ENCODE measurements at places on chromosomes 7 and 10.
A peak's percentile ranks its signal among the peaks of the same experiment; 100 is the strongest.

DNA sequence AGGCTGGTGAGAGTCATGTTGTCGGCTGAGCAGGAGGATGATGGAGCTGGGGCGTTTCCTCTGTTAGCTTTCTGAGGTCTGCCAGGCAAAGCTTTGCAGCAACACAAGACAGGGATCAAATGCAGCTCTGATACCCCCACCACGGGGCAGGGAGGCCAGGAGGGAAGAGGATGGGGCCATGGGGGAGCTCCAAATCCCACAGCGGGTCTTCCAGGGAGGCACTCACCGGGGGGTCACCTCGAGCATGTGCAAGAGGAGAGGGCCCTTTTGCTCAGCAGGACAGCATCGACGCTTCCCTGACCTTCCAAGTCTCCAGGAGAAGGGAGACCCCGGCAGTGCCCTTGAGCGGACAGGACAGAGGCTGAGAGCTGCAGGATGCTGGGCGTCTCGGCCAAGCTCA is 127.5 kb downstream of the WDR37 start:
- H3K27me3 ChIP-seq: peaks cover 49% of the 10 kb centered on the region
- H3K4me1 ChIP-seq: peaks cover 5% of the 10 kb centered on the region
- no peaks in the 10 kb centered on the region for H3K36me3 ChIP-seq
- no peak for DNase-seq
- H3K27ac ChIP-seq: no peak overlapping the region

GRCh38 chr10:98006266-98006665 is 24.2 kb downstream of the CRTAC1 start:
- H3K36me3 ChIP-seq: no peaks in the 10 kb centered on the region
- peaks cover 39% of the 10 kb centered on the region for H3K27me3 ChIP-seq
- DNase-seq: no peak
- H3K27ac ChIP-seq: no peak overlapping the region

GRCh38 chr10:62959553-62959952 is 143.4 kb upstream of the EGR2 start:
- H3K36me3 ChIP-seq: peaks cover 1% of the 10 kb centered on the region
- H3K27ac ChIP-seq: no peak overlapping the region
- H3K4me1 ChIP-seq: no peaks in the 10 kb centered on the region

- H3K4me3 ChIP-seq: no peak overlapping the region
- no peaks in the 10 kb centered on the region for H3K36me3 ChIP-seq
- H3K4me1 ChIP-seq: no peaks in the 10 kb centered on the region
These were observed 145.5 kb downstream of the PTEN start for GRCh38 chr10:88008866-88009470.

GRCh38 chr7:45459476-45459875 is 114.7 kb upstream of the ADCY1 start:
- H3K36me3 ChIP-seq: no peaks in the 10 kb centered on the region
- peaks cover 33% of the 10 kb centered on the region for H3K27me3 ChIP-seq
- H3K4me3 ChIP-seq: no peak overlapping the region
- no peak for DNase-seq
- H3K4me1 ChIP-seq: no peaks in the 10 kb centered on the region
- H3K27ac ChIP-seq: no peak overlapping the region

- peaks cover 38% of the 10 kb centered on the region for H3K4me1 ChIP-seq
- DNase-seq: peak; percentile 40
- H3K4me3 ChIP-seq: peak overlapping the region; percentile 94
- no peaks in the 10 kb centered on the region for H3K27me3 ChIP-seq
These were observed 989 bp downstream of the SRPK2 start for GRCh38 chr7:105387508-105388355.

GRCh38 chr10:63819753-63820329 is 298.6 kb downstream of the REEP3 start:
- no peak for DNase-seq
- H3K27ac ChIP-seq: no peak overlapping the region
- H3K36me3 ChIP-seq: no peaks in the 10 kb centered on the region
- H3K4me1 ChIP-seq: no peaks in the 10 kb centered on the region
- H3K4me3 ChIP-seq: no peak overlapping the region

- DNase-seq: no peak
- peaks cover 7% of the 10 kb centered on the region for H3K36me3 ChIP-seq
- peaks cover 28% of the 10 kb centered on the region for H3K27me3 ChIP-seq
These were observed 597 bp downstream of the ZNF277 start for GRCh38 chr7:112206991-112207592.

DNA sequence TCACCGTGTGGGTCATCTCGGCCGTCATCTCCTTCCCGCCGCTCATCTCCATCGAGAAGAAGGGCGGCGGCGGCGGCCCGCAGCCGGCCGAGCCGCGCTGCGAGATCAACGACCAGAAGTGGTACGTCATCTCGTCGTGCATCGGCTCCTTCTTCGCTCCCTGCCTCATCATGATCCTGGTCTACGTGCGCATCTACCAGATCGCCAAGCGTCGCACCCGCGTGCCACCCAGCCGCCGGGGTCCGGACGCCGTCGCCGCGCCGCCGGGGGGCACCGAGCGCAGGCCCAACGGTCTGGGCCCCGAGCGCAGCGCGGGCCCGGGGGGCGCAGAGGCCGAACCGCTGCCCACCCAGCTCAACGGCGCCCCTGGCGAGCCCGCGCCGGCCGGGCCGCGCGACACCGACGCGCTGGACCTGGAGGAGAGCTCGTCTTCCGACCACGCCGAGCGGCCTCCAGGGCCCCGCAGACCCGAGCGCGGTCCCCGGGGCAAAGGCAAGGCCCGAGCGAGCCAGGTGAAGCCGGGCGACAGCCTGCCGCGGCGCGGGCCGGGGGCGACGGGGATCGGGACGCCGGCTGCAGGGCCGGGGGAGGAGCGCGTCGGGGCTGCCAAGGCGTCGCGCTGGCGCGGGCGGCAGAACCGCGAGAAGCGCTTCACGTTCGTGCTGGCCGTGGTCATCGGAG is 1.8 kb downstream of the ADRA2A start:
- peaks cover 4% of the 10 kb centered on the region for H3K36me3 ChIP-seq
- peaks cover 23% of the 10 kb centered on the region for H3K4me1 ChIP-seq
- H3K27ac ChIP-seq: no peak overlapping the region
- DNase-seq: no peak
- H3K27me3 ChIP-seq: peaks cover 63% of the 10 kb centered on the region

GRCh38 chr7:149156898-149157297 is 9.6 kb downstream of the ZNF398 start:
- H3K27ac ChIP-seq: no peak overlapping the region
- peaks cover 29% of the 10 kb centered on the region for H3K4me1 ChIP-seq
- DNase-seq: no peak
- no peak overlapping the region for H3K4me3 ChIP-seq
- H3K36me3 ChIP-seq: peaks cover 46% of the 10 kb centered on the region

DNA sequence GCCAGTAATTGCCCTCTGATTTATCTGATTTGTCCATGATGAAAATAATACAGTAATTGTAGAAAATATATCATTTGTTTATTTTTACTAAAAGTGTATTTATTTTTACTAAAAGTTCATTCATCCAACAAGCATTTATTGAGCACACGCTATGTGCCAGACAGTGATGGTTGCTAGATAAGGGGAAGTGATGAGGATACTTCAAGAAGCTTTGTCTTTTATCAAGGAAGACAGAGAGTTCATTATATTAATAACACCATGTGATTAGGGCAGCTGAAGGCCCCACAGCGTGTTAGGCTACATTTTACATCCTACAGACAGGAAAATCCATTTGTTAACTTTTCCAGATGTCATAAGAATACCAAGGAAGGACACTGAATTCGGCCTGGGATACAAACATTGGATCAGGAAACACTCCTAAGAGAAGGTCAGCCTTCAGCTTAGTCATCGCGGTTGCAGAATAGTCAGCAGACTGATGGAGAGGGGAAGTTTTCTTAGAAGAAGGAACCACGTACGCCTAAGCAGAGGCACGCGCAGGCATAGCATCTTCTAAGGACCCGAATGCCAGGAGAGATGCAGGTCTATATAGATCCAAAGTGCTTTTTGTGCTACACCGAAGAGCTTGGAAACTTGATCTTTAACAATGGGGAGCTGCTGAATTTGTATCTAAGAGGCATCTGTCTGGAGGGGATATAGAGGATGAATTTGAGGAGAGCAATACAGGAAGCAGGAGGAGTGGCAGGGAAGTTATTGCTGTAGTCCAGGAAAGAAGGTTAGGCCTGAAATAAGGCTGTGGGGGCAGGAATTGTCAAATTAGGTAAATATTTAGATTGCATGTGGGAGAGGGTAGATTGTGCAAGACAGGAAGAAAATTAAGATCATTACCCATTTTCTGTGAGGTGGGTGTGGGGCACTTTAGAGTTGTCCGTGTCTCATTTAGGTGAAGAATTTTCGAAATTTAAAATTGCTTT is 85.7 kb downstream of the LRGUK start:
- H3K36me3 ChIP-seq: no peaks in the 10 kb centered on the region
- H3K4me3 ChIP-seq: no peak overlapping the region
- H3K27me3 ChIP-seq: peaks cover 44% of the 10 kb centered on the region
- H3K27ac ChIP-seq: no peak overlapping the region

DNA sequence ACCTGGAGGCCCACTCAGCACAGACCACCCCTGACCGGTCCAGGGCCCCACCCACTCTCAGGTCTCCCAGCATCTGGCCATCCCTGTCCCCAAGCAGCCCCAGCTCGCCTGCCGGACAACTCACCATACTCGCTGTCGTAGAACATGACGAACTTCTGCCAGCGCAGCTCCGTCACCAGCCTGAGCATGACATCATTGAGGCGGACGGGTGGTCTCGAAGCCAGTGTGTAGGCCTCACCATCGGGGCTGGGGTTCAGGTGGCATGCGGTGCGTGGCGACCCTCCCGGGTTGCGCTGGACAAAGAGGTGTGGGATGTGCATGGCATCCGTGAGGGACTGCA is 160.4 kb downstream of the GRID1 start:
- no peak overlapping the region for H3K27ac ChIP-seq
- no peaks in the 10 kb centered on the region for H3K36me3 ChIP-seq
- no peaks in the 10 kb centered on the region for H3K4me1 ChIP-seq
- H3K4me3 ChIP-seq: no peak overlapping the region

GRCh38 chr10:31590023-31590800 is 271.2 kb downstream of the ZEB1 start:
- H3K36me3 ChIP-seq: peaks cover 2% of the 10 kb centered on the region
- no peak overlapping the region for H3K4me3 ChIP-seq
- H3K27ac ChIP-seq: no peak overlapping the region
- DNase-seq: no peak
- H3K27me3 ChIP-seq: peaks cover 55% of the 10 kb centered on the region

DNA sequence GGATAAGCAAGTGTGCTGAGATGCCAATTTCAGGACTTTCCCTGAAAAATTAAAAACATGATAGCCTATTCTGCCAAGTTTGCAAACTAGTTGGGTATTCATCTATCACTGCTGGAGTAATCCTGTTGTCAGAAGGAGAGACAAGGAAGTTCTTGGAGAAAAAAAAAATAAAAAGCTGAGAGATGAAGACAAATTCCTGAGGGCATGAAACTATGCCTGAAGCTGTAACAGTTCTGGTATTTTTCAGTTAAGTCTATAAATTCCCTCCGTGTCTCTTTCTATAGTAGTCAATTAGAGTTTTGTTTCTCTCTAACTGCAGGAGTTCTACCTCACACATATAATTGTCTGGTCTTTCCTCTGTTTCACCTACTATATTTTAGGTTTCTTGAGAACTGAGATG is 95.7 kb downstream of the DGKB start:
- no peaks in the 10 kb centered on the region for H3K36me3 ChIP-seq
- H3K27ac ChIP-seq: no peak overlapping the region
- no peak overlapping the region for H3K4me3 ChIP-seq
- DNase-seq: no peak

DNA sequence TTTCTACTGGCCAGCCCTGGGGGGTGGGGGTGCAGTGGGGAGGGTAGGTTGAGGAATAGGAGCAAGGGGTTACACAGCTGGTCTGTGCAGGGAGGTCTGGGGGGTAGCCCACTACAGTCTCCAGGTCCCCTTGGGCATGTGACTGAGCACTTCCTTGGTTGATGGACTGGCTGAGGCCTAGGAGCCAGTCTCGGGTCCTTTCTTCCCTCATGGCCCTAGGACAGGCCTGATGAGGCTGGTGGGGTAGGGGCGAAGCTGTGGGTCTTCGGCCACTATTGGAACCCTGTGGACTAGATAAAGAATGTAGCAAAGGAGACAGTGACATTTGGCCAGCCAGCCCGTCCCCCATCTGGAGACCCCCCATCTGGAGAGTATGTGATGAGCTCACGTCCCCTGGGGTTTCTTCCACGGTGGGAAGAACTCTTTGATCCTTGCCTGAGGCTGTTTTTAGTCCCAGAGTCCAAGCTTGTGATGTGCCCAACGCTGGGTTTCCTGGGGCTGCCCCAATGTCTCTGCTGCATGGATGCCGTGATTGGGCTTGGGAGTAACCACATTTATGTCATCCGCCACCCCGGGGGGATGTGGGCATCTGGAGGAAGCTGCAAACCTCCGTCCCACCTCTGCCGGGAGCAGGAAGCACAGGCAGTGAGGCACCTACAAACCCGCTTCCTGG is 20.7 kb downstream of the FAM241B start:
- DNase-seq: no peak
- no peak overlapping the region for H3K27ac ChIP-seq
- peaks cover 22% of the 10 kb centered on the region for H3K27me3 ChIP-seq
- no peaks in the 10 kb centered on the region for H3K36me3 ChIP-seq
- H3K4me1 ChIP-seq: peaks cover 15% of the 10 kb centered on the region

- DNase-seq: no peak
- no peak overlapping the region for H3K4me3 ChIP-seq
- peaks cover 6% of the 10 kb centered on the region for H3K36me3 ChIP-seq
- no peak overlapping the region for H3K27ac ChIP-seq
- H3K4me1 ChIP-seq: peaks cover 17% of the 10 kb centered on the region
These were observed 39.5 kb downstream of the ERCC6 start for GRCh38 chr10:49499305-49499851.

- DNase-seq: no peak
- H3K36me3 ChIP-seq: peaks cover 37% of the 10 kb centered on the region
- no peak overlapping the region for H3K27ac ChIP-seq
- no peak overlapping the region for H3K4me3 ChIP-seq
- no peaks in the 10 kb centered on the region for H3K27me3 ChIP-seq
These were observed 43.6 kb downstream of the CCSER2 start for GRCh38 chr10:84371944-84372343.
